Thoracic aorta (tissue), 2 donors: ENCODE measurements at places on chromosomes 1 and 21. TPM values are rescaled to one million over a fixed set of nuclear protein-coding genes. Genes with fewer than 3 reads are reported as not detected.

Gene EPRS1
- total RNA-seq, result 47.6 TPM

Gene SLC22A15
- total RNA-seq, result 7.3 TPM

Gene HSF2BP
- total RNA-seq, result not detected

DNA sequence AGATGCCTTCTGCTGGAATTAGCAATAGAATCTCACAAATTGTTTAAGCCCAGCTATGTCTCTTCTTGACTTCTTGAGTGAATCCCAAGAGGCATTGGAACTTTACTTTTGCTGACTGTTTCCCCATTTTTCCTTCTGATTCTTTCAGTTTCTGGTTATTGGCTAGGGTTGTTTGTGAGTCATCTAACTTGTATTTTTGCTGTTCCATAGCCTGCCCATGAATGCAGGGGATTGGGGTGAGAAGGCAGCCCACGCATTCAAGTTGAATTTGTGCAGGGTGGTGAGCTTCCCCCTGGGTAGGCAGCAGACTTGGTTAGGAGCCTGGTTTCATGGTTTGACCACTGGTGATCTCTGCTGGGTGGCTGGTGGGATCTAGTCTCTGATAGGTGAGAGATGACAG lies 10.4 kb upstream of the KLF17 start:
- no peak for DNase-seq

- no peak for DNase-seq
Measured at GRCh38 chr1:40302475-40302874, 14.6 kb downstream of the COL9A2 start.

DNA sequence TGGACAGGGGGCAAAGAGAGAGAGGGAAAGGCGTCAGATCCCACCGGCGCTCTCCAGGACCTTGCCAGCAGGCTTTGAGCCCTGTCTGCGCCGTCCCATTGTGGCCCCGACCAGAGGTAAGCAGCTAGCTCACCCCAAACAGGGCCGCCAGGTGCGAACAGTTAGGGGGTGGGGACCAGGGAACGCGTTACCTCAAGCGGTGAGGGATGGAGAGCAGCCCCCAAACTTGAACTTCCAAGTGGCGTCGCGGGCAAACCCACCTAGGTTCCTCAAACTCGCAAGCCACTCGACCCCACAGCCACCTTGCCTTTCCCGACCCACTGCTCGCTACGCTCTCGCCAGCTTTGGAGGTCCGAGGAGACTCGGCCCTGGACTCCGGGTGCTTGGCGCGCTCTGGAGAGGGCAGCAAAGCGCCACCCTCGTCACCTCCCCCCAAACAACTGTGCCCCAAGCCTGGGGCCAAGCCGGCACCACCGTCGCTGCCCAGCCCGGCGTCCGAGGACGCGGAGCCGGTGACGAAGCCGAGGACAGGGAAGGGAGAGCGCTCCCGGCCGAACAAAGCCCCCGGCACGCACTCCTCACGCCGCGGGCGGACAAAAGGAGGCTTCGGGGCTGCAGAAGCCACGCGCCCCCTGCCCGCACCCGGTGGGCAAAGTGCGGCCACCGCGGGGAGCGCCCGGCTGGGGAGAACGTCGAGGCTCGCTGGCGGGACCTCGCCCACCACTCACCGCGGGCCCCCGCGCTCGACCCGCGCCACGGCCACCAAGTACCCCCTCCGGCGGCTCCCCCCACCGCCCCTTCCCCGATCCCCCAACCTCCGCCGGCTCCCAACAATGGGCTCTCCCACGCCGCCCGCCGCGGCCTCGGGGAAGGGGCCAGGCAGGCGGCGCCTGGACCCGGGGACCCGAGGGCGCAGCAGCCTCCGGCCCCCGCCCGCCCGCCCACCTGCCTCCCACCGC lies 976 bp downstream of the SSBP3 start:
- no peak for DNase-seq

DNA sequence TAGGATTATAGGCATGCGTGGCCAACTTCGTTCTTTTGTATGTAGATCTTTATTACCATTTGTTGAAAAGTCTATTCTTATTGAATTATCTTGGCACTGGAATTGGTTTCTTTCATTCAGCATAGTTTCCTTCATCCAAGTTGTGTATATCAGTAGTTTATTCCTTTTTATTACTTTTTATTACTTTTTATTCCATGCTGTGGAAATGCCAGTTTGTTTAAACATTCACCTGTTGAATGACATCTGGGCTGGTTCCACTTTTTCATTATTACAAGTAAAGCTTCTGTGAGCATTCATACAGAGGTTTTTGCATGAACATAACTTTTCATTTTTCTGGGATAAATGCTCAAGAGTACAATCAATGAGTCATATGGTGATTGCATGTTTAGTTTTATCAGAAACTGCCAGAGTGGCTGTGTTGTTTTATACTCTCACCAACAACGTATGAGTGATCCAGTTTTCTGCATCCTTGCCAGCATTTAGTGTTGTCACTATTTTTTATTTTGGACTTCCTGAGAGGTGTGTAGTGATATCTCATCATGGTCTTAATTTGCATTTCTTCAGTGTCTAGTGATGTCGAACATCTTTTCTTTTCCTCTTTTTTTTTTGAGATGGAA lies 28.6 kb downstream of the PTPRU start:
- DNase-seq, result no peak

GRCh38 chr1:77313491-77313890 lies 31.7 kb downstream of the AK5 start:
- no peak for DNase-seq

- DNase-seq, result no peak
Measured at GRCh38 chr1:203095061-203095690, 9.4 kb upstream of the MYOG start.

DNA sequence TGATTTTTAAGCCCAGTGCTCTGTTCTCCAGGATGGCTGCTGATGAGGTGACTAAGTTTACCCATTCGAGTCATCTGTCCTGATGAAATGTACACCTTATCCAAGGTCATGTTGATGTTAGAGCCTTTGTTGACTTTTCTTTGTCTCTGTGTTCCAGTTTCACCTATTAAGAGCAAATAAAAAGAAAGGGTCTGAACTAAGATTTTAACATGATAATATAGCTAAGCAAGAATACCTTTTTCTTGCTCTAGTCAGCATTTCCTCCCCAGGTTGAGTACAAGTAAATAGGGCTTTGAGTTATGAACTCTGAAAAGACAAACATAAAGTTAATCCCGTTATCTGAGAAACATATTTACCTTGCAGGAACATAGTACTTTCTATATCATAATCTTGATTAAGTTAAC lies 52.1 kb upstream of the GPR88 start:
- no peak for DNase-seq
